ENCODE measurements at places on chromosomes 6 and 20.

DNA sequence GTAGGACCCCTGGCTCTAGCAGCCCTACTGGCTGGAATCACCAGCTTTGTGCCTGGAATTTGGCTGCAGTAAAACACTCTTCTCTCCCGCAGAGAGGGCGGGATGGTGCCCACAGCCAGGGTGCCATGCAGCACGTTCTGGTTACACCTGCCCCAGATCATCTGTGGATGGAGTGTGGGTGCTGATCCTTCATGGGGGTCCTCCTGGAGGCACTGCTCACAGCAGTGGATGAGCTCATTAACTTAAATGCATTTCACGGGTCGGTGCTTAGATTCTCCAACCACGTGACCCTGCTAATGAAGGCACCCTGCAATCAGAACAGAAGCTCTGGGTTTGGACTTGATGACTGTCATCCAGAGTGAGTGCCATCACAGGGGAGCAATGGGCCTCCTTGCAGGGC is 138.6 kb upstream of the AFDN start:
- no peak for DNase-seq

- no peak for DNase-seq
Observed at GRCh38 chr6:101422251-101422650, 28.7 kb downstream of the GRIK2 start.

DNA sequence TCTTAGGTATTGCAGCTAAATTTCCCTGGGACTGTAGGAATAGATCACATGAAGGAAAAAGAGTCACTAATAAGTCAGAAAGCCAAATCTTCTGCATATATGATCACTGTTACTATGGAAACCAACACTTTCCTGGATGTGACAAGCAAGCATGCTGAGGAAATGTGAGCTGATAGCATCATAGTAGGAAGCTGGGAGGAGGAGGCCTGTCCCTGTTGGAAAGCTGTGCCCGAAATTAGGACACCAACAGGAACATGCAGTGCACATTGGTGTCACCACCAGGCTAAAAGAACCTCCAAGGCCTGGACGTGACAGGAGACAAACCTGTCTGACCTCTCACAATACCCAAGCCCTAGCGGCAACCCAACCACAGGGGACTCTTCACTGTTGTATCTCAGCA is 181.9 kb upstream of the PCSK2 start:
- DNase-seq, result no peak

GRCh38 chr6:132194529-132194928 is 206.7 kb downstream of the MOXD1 start:
- DNase-seq, result no peak

- DNase-seq, result no peak
Observed at GRCh38 chr6:15500901-15501825, 161.7 kb downstream of the DTNBP1 start.

DNA sequence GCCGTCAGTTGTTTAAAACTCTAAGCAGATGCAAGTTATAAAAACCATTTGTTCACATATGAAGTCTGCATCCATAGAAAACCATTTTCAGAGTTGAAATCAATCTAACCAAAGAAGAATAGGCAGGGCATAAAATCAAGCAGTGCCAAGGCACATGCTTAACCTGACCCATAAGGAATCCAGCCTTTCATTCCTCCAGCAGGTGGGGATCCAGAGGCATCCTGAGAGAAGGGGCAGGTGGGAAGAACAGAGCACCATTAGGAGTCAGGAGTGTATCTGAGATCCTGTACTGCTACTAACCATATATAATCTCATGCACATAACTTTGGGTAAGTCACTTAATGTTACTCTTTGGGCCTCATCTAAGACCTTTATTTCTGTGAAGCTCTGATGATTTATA is 29.4 kb upstream of the FOXO3 start:
- no peak for DNase-seq

GRCh38 chr6:94377835-94378234 is 958.5 kb upstream of the EPHA7 start:
- no peak for DNase-seq

GRCh38 chr6:149936743-149937142 is 5.1 kb upstream of the ULBP2 start:
- DNase-seq, result no peak

DNA sequence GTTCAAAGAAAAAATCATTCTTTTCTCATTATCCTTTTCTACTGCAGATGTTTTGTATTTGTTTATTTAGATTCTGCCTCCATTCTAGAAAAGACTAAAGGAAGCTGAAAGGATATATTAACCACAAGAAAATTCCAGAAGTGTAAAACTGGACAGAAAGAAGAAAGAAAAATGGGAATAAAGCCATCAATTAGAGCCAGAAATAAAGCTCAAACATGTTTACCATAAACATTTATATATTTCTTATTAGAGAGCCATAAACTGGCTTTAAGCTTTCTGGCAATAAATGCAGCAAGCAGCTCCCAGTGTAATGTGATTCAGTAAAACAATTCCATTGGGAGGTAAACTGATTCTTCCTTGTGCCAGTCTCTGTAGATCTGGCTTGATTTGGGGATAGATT is 244.1 kb downstream of the PTPRK start:
- no peak for DNase-seq

- DNase-seq, result no peak
Observed at GRCh38 chr6:21386744-21387143, 206.8 kb upstream of the SOX4 start.

- DNase-seq, result no peak
Observed at GRCh38 chr6:163946437-163946836, 531.9 kb downstream of the QKI start.

GRCh38 chr20:10621149-10621548 is 52.6 kb downstream of the JAG1 start:
- no peak for DNase-seq

- no peak for DNase-seq
Observed at GRCh38 chr6:13395272-13396237, 67.2 kb upstream of the TBC1D7 start.

DNA sequence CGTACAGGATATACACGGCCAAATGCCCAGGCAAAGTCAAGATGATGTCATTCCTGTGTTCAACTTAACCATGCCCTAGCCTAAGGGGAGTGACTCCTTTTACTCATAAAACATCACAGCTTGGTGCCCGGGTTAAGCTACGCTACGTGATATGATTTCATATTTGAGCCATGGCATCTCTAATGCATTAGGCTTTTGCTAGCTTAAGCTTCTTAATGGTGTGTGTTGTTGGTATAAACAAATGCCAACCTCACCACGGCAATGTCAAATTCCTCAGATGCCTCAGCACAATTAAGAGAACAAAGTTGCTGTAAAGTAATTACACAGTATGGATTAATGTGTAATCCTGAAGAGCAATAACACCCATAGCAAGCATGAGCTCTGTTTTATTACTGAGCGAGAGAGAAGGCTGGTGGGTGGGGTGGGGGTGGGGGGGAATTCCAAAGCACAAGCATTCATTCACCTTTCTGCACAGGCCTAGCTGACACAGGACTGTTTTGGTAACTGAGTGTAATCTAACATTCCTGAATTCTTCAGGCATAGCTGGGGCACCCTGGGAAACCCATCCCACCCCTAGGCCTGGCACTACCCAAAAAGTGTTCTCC is 44.7 kb upstream of the CNKSR3 start:
- no peak for DNase-seq

- DNase-seq, result no peak
Observed at GRCh38 chr6:45552536-45552935, 174.8 kb upstream of the SUPT3H start.
